ENCODE measurements at places on chromosomes 2 and 18. TPM values are rescaled to one million over a fixed set of nuclear protein-coding genes. Genes with fewer than 3 reads are reported as not detected.

DNA sequence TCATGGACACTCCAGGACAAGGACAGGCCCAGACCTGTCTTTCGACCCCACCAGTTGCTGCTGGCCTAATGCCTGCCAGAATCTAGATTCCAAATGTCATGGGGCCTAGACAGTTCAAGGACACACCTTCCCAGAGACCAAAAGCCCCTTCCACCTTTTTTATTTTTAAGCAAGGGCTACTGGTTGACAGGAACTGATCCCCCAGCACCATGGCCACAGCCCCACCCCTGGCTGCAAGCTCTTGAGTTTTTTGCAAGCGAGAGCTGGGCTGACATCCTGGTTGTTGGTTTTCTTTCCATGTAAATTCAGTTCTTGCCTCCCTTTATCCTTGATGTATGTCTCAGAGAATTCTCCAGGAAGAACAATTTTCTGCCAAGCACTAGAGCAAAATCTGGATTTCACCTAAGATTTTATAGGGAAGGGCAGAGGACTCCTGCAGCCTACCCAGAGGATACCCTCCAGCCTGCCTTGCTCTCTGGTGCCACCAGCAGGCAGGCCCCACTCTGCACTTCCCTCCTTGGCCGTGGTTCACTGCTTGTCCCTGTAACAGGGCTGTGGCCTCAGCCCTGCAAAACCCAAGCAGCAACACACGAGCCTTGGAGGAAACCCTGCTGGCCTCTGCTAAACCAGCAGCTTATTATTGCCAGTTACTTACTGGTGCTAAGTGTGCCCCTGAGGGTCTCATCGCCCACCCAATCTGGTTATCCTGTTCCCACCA is 97.7 kb downstream of the TWIST2 start:
- H3K4me1 ChIP-seq = no peaks in the 10 kb centered on the region
- H3K27ac ChIP-seq = no peak overlapping the region
- H3K36me3 ChIP-seq = no peaks in the 10 kb centered on the region
- H3K27me3 ChIP-seq = no peaks in the 10 kb centered on the region
- no peak overlapping the region for H3K4me3 ChIP-seq

DNA sequence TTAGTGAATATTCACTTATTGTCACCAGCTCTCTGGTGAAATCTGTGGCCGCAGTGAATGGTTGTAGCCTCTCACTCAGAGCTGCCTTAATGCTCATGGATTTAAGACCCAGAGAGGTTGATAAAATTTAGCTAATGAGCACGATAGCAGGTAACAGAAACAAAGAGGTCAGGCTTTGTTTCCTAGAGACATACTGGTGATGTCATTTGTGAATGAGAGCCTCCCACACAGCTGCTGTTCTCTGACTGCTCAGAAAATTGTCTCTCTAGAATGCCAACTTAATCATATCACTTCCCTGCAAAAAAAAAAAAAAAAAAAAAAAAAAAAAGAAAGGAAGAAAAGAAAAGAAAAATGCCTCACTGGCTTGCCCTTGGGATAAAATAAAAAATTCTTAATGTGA is 411.7 kb upstream of the MYT1L start:
- no peak overlapping the region for H3K27ac ChIP-seq
- no peaks in the 10 kb centered on the region for H3K36me3 ChIP-seq
- no peaks in the 10 kb centered on the region for H3K27me3 ChIP-seq

- H3K27me3 ChIP-seq = no peaks in the 10 kb centered on the region
- no peak overlapping the region for H3K27ac ChIP-seq
- H3K36me3 ChIP-seq = no peaks in the 10 kb centered on the region
- no peak overlapping the region for H3K4me3 ChIP-seq
- DNase-seq = no peak
These were observed 54.7 kb downstream of the SLC66A2 start for GRCh38 chr18:79896738-79897137.

- H3K27ac ChIP-seq = no peak overlapping the region
- H3K4me1 ChIP-seq = no peaks in the 10 kb centered on the region
- H3K36me3 ChIP-seq = no peaks in the 10 kb centered on the region
- H3K27me3 ChIP-seq = no peaks in the 10 kb centered on the region
- no peak overlapping the region for H3K4me3 ChIP-seq
These were observed 97.5 kb downstream of the PHLPP1 start for GRCh38 chr18:62812876-62813275.

DNA sequence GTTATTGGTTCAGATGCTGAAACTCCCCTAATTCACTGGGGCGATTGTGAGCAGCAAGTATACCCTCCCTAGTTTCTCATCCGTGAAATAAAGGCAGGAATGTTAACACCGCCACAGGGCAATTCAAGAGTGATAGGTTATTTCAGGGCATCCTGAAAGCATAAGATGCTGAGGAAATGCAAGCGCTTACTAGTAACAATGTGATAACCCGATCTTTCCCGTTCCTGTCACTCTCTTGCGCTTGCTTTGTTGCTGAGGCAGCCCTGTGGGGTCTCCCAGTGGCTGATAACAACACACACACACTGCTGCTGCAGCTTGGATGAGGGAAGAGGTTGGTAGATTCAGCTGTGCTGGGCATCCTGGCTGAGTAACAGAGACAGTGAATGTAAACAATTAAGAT is 259.3 kb downstream of the AGPS start:
- no peaks in the 10 kb centered on the region for H3K27me3 ChIP-seq
- H3K36me3 ChIP-seq = no peaks in the 10 kb centered on the region
- H3K4me1 ChIP-seq = no peaks in the 10 kb centered on the region
- H3K27ac ChIP-seq = no peak overlapping the region
- no peak for DNase-seq

DNA sequence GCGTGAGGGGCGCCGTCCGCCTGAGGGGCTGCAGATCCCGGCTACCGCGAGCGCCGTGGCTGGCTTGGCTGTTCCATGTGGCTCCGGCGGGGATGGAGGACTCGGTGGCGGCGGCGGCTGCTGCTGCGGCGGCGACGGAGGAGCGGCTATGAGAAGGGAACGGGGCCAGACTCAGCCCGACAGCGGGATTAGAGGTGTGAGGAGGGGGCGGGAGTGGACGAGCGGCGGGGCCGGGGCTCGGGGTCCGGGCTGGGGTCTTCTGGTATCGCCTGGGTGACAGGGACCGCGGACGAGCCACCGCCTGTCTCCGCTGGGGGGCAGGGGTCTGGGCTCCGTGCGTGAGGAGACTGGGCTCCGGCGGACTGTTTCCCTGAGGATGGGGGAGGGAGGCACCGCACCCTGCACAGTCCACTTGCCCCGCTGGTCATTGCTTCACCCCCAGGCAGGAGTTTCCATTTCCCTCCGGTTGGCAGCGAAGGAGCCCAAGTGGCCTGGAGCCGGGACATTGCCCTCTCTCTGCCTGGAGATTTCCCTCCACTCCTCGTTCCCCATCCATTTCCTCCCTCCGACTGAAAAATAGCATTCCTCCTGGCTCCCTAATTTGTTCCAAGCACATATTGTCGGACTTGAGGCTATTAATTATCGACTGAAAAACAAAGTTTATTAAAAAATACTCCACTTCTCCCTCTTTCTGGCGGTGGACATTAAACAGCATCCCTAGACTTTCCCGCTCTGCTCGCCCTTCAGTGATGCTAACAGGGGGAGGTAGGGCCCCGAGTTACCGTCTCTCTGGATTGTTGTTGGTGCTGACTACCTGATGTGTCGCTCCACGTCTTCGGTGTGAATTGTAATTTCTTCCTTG is 577 bp downstream of the EHBP1 start:
- DNase-seq = no peak
- no peaks in the 10 kb centered on the region for H3K27me3 ChIP-seq
- peaks cover 4% of the 10 kb centered on the region for H3K4me1 ChIP-seq
- H3K36me3 ChIP-seq = peaks cover 2% of the 10 kb centered on the region
- no peak overlapping the region for H3K27ac ChIP-seq
- peak overlapping the region; percentile 84 for H3K4me3 ChIP-seq

DNA sequence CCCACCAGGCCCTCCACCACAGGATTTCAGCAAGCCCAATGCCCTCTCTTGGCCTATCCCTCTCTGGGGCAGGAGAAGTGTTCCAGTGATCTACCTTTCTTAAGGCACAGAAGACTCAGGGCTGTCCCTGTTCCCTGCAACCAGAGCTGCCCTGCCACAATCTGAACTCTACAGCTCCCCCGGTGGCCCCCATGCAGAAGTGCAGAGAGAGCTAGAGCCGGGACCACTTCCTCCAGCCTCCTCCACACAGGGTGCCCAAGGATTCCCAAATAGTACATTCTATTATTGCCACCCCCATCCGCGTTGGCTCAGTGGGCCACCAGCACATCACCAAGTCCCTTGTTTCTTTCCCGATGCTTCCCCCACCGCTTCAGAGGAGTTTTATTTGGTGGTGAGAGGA is 114.8 kb upstream of the PTPRM start:
- H3K4me3 ChIP-seq = no peak overlapping the region
- H3K27me3 ChIP-seq = no peaks in the 10 kb centered on the region
- peak; percentile 4 for DNase-seq
- no peak overlapping the region for H3K27ac ChIP-seq
- no peaks in the 10 kb centered on the region for H3K4me1 ChIP-seq

DNA sequence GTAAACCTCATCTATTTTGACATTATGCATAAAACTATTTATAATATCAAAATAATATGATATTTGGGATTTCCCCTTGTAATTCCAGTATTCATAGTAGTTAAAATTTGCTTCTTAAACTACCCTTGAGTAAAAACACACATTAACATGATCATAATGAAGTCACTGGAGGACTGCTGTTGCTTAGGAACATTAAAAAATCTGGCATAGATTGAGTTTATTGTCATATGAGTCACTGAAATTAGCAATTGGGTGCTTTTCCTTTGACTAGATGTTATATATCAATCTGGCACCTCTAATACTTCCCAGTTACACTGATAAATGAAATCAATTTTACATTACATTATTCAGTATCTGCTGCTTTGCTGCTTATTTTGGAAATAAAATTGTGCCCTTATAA is 57.0 kb upstream of the ZC3H15 start:
- H3K4me1 ChIP-seq = no peaks in the 10 kb centered on the region
- no peaks in the 10 kb centered on the region for H3K36me3 ChIP-seq
- DNase-seq = no peak
- no peak overlapping the region for H3K4me3 ChIP-seq
- H3K27ac ChIP-seq = no peak overlapping the region

- H3K36me3 ChIP-seq = no peaks in the 10 kb centered on the region
- no peak for DNase-seq
- H3K4me3 ChIP-seq = no peak overlapping the region
- H3K27ac ChIP-seq = no peak overlapping the region
These were observed 206.1 kb upstream of the HDAC4 start for GRCh38 chr2:239606741-239607516.

DNA sequence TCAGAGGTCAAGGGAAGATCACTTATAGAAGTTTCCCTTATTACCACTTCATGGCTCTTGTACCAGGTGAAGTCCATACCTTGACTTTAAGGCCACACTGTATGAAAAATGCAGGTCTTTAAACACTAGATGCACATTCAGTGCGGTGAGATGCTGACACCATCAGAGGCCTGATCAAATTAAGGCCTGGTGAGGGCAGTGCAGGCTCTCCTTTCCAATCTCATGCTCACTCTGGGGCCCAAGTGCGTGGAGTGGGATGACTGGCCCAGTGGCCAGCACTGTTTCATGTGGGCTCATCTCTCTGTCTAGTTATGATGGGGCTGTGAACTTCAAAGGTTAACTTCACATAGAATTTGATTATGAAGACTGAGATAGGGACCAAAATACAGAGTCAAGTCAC is 281.1 kb downstream of the SLC4A3 start:
- no peak overlapping the region for H3K4me3 ChIP-seq
- H3K36me3 ChIP-seq = no peaks in the 10 kb centered on the region
- peaks cover 2% of the 10 kb centered on the region for H3K4me1 ChIP-seq

GRCh38 chr2:120964819-120965218 is 229.2 kb downstream of the GLI2 start:
- no peak overlapping the region for H3K4me3 ChIP-seq
- no peaks in the 10 kb centered on the region for H3K36me3 ChIP-seq
- H3K27me3 ChIP-seq = no peaks in the 10 kb centered on the region
- no peak for DNase-seq
- H3K4me1 ChIP-seq = no peaks in the 10 kb centered on the region
- no peak overlapping the region for H3K27ac ChIP-seq

DNA sequence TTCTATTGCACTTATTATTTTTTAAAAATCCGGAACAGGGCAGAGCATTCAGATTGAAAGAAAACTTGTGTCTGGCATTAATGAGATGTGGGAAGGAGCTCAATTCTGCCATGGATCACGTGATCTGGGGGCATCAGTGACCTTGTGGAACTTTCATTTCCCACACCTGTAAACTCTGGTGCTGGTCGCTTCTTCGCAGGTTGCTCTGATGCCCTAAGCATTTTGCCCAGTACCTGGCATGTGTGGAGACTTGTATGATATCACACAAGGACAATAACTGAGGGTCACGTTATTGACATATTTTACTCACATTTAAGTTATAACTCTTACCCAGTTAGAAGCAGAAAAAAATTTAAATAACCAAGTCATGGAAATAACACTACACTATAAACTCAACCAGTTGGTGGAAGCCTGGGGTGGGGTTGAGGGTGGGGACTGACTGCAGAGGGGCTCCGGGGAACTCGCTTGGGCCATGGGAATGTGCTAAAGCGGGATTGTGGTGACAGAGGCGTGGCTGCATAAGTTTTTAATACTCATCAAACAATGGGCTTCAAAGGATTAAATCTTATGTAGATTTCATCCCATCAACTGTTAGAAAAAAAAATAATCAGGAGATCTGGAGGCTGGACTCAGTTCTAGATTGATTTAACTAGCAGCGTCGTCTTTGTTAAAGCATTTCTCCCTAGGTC is 36.5 kb downstream of the ST3GAL5 start:
- no peaks in the 10 kb centered on the region for H3K27me3 ChIP-seq
- peaks cover 26% of the 10 kb centered on the region for H3K4me1 ChIP-seq
- DNase-seq = no peak

DNA sequence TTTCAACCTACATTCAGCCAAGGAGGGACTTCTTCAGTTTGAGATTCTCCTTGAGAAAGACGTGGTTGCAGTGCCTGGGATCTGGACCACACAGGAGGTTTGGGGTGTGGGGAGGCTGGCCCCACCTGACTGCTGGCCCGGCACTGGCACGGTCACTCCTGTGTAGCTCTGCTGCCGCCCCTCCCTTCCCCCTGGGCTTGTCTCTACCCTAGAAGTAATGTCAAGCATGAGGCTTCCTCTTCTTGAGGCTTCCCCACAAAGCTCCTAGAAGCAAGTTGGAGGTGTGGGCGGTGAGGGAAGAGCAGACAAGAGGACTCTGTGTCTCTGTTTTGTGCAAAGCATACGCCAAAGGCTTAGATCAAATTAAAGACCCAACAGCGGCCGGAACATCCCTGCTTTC is 8.7 kb downstream of the KLHL29 start:
- H3K4me1 ChIP-seq = peaks cover 9% of the 10 kb centered on the region
- no peaks in the 10 kb centered on the region for H3K36me3 ChIP-seq
- DNase-seq = no peak
- peaks cover 54% of the 10 kb centered on the region for H3K27me3 ChIP-seq
- H3K4me3 ChIP-seq = no peak overlapping the region

DNA sequence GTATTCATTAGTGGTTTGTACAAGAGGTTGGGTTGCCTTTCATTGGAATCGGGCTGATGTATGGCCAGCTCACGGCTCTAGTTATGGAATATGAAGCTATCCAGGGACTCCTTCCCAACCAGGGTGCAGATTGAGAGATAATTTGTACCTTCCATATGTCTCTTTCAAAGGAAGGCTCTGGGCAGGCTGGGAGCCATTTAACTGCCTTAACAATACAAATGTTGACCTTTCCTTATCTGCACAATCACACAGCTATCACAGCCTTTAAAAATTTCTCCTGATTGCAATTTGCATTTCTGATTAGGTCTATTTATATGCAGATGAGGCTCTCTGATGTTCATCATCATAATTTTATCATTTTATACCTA is 58.7 kb downstream of the MYO3B start:
- no peaks in the 10 kb centered on the region for H3K4me1 ChIP-seq
- H3K36me3 ChIP-seq = no peaks in the 10 kb centered on the region
- H3K27me3 ChIP-seq = no peaks in the 10 kb centered on the region
- no peak for DNase-seq

- peak; percentile 75 for DNase-seq
- no peaks in the 10 kb centered on the region for H3K27me3 ChIP-seq
- H3K4me1 ChIP-seq = no peaks in the 10 kb centered on the region
- no peak overlapping the region for H3K27ac ChIP-seq
- peaks cover 11% of the 10 kb centered on the region for H3K36me3 ChIP-seq
These were observed 19.8 kb downstream of the MYL12B start for GRCh38 chr18:3281456-3282400.

ZAP70 gene
- polyA plus RNA-seq = 217 TPM

Data from thymus (tissue), 14 donors.